Activated naive CD4-positive, alpha-beta T cell treated with anti-CD3 and anti-CD28 coated beads for 36 hours (primary cell): ENCODE measurements at places on chromosomes 12 and 14.

DNA sequence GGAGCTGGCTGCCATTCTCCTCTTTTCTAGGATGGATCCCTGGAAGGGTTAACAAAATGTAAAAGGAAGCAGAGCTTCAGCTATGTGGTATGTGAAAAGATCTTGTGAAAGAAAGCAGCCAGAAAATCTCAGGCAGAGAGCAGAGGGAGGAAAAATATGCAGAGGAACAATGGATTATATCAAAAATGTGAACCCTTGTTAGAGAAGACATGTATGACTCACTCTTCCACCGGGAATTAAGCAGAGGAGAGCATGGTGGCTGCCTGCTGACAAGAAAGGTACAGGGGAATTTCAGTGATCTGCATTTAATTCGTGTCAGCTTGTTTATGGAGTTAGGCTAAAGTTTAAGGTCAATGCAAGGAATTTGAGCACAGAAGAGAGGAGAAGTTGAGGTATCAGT is 46.3 kb downstream of the KCNA1 start:
- no peak for DNase-seq

DNA sequence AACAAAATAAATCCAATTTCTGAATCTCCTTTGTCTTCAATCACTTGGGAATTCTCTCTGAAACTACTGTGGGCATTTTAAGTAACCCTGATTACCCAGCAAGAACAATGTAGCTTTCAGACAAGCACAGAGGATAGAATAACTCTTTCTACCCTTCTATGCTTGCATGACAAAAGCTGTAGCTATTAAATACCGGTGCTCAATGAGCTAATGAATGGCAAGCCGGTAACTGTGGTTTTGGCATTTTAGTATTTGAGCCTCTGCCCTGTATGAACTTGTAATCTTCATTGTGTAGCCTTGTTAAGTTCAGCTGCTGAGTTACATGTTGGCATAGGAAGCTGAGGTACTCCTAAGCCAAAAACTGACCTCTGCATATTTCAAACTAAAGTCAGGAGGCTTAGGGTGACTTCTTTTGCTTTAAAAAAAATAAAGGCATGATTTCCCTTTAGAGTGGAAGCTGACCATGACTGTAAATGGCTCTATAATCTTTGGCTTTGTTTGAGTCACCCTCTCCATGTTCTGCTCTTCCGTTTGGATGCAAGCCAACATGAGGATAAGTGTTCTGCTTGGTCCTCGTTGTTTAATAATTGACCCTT is 171.0 kb upstream of the HIF1A start:
- DNase-seq, result no peak

DNA sequence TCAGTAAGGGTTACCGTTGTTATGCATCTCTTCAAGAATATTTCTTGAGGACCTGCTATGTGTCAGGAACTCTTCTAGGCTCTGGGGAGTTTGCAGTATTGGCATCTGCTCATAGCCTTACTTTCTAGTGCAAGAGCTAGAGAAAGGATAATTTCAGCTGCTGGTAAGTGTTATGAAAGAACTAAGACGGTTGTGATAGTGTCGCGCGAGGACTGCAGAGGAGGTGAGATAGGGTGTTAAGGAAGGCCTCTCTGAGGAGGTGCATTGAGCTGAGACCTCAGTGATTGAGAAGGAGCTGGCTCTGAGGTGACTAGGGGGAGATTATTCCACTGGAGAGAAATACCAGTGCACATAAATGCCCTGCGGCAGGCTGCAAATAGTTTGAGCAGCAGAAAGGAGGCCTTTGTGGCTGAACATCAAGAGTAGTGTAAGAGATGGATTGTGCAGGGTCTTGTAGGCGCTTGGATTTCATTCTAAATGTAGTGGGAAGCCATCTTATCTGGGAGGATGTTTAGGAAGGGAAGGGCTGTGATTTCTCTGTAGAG is 824 bp downstream of the DDX55 start:
- DNase-seq, result peak; percentile 47

DNA sequence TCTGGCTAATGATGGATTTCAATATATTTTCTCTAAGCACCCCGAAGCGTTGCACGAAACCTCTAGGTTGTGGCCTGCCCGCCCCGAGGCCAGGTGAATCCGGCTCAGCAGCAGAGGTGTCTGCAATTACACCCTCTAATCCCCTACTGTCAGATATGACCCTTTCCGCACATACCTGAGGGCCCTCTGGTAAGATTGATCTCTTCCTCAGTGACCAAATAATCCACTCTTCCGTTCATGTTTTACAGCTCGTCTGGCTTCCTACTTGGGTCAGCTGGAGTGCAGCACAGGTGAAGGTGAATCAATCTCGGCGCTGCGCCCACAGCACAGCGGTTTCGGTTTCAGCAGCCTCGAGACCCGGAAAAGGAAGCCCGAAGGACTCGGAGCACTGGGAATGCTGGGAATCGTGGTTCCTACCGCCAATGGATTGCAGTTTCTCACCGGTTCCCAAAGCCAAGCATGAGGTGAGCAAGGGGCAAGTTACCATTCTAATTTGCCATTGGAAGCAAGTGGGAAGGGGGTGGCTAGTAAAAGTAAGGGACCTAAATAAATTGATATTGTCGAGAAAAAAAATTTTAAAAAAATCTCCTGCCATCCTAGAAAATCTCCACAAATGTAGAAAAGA is at the start of gene SYNJ2BP:
SYNJ2BP (minus strand) TSS at position 366 of the 625 bp plus-strand sequence; CDS start at position 239, 127 bp downstream.
- DNase-seq, result peak; percentile 80

- DNase-seq, result no peak
Observed at GRCh38 chr14:73594491-73594890, 2.8 kb downstream of the ACOT4 start.

GRCh38 chr12:50258167-50258551 is 25.2 kb downstream of the LIMA1 start:
- DNase-seq, result no peak

GRCh38 chr14:101862711-101863110 is 101.2 kb downstream of the PPP2R5C start:
- DNase-seq, result no peak

DNA sequence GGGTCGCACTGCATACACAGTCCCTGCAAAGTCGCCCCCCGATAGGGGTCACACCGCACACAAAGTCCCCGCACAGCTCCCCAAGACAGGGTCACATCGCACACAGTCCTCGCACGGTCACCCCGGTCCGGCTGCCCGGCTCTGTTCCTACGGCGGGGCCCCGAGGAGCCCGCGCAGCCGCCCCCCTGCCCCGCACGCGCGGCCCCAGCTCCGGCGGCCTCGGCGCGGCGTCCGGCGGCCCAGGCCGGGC is 300 bp downstream of the SSH1 start:
- DNase-seq, result no peak

DNA sequence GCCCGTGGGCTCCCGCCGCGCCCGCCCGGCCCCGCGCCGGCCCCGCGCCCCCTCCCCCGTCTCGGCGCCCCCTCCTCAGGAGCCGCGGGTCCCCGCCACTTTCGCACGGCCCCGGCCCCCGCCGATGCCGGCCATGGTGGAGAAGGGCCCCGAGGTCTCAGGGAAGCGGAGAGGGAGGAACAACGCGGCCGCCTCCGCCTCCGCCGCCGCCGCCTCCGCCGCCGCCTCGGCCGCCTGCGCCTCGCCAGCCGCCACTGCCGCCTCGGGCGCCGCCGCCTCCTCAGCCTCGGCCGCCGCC is 263 bp downstream of the RCOR1 start:
- no peak for DNase-seq

- DNase-seq, result no peak
Observed at GRCh38 chr14:100982353-100982752, 78.8 kb upstream of the RTL1 start.

- no peak for DNase-seq
Observed at GRCh38 chr14:58865514-58866281, 227.9 kb downstream of the DACT1 start.

GRCh38 chr12:106767954-106768822 is 6.3 kb upstream of the RIC8B start:
- no peak for DNase-seq

GRCh38 chr12:97940629-97941028 is 478.0 kb downstream of the RMST start:
- no peak for DNase-seq

- no peak for DNase-seq
Observed at GRCh38 chr12:113967368-113967767, 1.2 kb upstream of the RBM19 start.

DNA sequence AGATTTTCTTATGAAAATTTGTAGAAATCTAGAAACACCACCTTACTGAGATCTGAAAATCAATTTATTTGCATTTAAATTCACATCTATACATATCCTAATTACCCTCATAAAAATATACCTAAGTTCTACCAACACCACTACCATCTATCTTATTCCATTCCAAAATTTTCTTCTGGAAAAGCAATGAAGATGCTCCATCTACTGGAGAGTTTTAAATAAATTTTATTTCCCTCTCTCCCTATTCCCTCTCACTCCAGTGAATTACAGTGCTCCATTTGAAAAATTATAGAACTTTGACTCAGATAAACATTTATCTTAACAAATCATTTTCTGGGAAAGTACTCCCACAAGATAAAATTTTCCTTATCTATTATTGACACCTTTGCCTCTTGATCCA is 2.3 kb upstream of the C14orf39 start:
- no peak for DNase-seq

GRCh38 chr12:96237035-96237434 is 42.9 kb downstream of the ELK3 start:
- no peak for DNase-seq

- no peak for DNase-seq
Observed at GRCh38 chr12:93430280-93430679, 11.5 kb downstream of the UBE2N start.

GRCh38 chr12:44875417-44875953 is 630 bp downstream of the NELL2 start:
- DNase-seq, result peak; percentile 25

DNA sequence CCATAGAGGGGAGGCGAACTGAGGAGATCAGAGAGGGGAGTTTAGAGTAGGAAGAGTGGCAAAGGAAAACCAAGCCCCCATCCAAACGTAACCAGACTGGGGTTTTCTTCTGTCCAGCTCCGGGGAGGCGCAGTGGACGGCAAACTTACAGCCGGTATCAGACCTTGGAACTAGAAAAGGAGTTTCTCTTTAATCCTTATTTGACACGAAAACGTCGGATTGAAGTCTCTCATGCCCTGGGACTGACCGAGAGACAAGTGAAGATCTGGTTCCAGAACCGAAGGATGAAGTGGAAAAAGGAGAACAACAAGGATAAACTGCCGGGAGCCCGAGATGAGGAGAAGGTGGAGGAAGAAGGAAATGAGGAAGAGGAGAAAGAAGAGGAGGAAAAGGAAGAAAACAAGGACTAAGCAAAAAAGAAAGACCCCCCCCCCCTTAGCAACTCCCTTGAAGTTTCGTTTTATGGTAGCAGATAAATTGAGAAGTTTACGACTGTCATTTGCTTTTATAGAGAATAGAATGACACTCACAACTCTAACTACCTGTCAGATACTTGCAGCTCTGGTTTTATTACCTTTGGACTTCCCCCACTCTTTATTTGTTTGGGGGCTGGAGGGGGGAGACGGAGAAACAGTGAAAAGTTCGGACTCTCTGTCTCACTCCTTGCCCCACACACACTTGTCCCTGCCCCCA is 2.3 kb downstream of the HOXC8 start:
- DNase-seq, result no peak

DNA sequence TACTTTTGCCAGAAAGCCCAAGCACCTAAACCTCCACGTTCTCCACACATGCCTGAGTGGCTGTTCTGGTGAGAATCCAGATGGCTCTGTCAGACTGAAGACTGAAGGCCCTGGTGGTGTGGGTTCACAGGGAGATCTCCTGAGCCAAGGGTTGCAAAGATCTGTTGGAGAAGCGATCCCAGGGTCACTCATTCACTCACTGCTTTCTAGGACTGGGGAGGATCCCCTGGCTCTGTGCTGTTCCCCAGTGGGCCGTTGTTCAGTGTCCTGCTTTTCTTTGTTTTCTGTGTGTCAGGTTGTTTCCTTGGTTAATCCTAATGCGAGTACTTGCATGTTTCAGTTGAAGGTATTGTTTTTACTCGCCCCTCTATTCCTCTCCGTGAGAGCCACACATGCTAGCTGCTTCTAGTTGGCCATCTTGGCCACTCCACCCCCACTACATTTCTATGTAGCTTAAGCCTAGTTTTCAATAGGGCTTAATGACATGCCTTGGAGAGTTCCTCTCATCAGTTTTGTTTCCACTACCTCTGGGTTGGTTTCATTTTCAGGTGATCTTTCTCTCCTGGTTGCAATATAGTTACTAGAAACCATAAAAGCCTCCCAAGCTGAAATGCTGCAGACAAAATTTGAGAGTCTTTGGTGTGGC is 144.5 kb upstream of the SLC38A2 start:
- DNase-seq, result peak; percentile 50

DNA sequence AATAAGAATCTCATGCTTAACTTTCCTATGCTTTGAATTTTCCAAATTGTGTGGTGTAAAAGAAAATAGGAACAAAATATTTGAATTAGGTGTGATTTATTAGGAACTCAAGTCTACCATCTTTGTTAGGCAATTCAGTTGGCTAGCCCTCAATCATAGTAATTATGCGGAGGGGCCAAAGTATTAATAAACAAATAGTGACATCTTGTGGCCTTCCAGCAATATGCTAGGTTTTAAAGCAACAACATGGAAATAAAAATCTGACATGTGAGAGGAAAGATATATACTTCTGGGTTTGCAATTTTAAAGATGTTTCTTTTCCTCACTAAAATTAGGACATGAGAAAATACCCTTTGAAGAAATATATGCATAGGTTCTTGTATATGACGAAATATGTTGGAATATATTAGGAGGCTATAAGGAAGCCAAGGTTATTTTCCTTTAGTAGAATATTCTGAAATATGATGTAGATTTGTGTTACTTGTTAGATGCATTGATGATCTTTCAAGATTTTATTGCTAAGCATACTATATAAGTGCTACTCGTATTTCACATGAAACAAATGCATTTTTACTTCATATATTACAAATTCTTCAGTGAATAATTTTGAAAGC is 200.4 kb downstream of the PTPRO start:
- no peak for DNase-seq

GRCh38 chr14:26088275-26088674 is 509.6 kb downstream of the NOVA1 start:
- DNase-seq, result no peak

DNA sequence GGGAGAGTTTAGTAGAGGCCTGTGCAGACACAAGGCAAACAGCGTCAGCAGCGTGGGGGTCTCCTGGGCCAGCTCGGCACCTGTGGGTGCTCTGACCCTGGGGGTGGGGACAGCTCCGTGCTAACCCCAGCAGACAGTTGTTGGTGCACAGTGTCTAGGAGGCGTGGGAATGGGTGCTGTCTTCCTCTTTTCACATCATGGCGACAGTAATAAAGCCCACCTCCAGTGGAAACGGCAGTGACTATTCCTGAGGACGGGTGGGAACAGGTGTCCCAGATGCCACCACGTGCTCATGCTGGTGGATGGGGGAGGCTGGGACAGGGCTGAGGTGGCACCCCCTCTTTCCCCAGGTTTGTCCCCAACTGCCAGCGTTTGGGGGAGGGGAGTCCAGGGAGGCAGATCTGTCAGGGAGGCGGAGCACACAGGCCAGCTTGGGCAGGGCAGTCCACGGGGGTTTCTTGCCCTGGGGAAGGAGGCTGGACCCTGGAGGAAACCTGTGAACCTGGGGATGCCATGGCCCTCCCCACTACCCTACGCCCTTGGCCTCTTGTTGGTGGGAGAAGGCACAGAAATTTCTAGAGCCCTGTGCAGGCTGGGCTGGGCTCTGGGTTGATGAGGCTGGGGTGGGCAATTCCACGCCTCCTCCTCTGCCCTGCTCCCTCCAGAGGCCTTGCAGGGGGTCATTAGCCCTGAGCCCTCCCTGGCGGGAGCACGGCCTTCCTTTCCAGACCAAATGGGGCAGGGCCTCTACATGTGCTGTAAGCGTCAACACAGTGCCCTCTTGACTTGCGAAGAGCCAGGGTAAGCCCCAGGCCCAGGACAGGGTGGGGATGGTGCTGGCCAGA is 3.8 kb downstream of the ZBTB42 start:
- DNase-seq, result no peak

- DNase-seq, result peak; percentile 76
Observed at GRCh38 chr12:93982771-93983315, 165.5 kb upstream of the PLXNC1 start.
